Left renal cortex interstitium (tissue), 4 donors: ENCODE measurements at places on chromosomes 2 and 18. TPM values are rescaled to one million over a fixed set of nuclear protein-coding genes. Genes with fewer than 3 reads are reported as not detected.

DNA sequence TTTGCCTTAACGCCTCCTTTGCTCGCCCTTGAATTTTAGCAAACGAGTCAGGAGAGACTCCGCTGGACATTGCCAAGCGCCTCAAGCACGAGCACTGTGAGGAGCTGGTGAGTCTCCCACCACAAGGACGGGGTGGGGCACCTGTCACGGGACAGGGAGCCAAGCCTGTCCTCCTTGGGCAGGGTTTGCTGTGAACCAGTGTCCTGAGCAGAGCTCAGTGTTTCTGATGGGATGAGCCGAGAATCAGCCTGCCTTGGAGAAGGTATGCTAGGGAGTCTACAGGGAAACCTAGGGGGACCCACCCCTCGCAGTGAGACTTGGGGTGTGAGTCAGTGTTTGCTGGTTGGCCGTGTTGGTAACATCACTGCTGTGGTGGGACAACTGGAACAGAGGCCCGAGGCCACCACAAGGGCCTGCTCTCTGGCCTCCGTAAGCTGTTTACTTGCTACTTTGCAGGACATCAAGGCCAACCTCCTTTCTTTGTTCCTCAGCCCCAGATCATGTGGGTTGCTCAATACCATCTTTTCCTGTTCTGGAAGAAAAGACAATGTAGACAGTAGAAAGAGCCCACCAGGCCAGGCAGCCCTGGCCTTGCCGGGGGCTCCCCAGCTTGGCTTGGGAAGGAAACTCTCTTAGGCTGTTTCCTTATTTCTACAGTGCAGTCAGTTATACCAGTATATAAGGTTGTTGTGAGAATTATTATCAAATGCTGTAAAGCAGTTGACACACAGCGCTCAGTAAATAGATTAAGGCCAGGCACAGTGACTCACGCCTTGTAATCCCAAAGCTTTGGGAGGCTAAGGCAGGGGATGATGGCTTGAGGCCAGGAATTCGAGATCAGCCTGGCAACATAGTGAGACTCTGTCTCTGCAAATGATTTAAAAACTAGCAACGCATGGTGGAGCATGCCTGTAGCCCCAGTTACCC, 42.4 kb downstream of the ITGB1BP1 start:
- no peak for DNase-seq

GRCh38 chr2:156430236-156430979, 5.8 kb upstream of the GPD2 start:
- no peak for DNase-seq

Gene TMEM247
- polyA plus RNA-seq, result not detected

Gene ZNF142
- 20.1 TPM for polyA plus RNA-seq

Gene PPP1R1C
- 3.5 TPM for polyA plus RNA-seq

Gene QPCT
- polyA plus RNA-seq, result 15.1 TPM
